ENCODE measurements at places on chromosomes 7 and 10.

DNA sequence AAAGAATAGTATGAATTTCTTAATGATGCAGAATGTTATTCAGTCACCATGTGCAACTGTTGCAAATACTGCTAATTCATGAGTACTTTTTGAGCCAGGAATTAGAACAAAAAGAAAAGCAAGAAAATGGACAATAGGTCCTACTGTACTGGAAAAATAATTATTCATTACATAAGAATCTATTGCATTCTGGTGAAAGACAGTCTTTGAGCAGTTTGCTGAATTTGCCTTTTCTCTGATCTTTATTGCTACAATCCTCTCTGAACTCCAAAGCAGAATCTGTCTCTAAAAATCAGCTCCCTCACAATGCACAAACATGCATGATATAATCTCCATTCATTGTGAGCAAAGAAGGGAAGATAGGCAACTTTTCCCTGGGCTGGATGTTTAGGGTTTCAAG is 12.8 kb downstream of the IFIT2 start:
- DNase-seq = no peak

DNA sequence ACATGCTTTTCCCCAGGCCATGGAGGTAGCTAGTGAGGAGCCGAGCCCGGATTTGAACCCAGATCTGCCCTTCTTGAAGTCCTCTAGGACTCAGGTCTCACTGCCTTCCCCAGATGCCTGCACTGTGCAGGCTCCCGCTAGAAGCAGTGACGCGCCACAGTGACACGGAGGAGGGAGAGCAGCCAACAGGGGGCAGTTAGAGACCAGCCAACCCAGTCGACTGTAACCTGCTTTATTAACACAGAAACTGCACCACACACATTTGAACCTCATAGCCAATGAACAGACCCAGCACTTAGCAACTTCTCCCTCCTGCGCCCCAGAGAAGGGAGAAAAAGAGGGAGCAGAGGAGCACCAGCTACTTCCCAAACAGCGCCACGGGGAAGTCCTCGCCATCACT is 27.4 kb downstream of the PILRA start:
- DNase-seq = no peak

GRCh38 chr10:33734393-33735155 is 400.1 kb upstream of the NRP1 start:
- DNase-seq = no peak

GRCh38 chr7:136359333-136359903 is 382.3 kb upstream of the MTPN start:
- no peak for DNase-seq
